Pons (tissue), 1 donor: ENCODE measurements at places on chromosomes 2 and 18.

GRCh38 chr2:12341920-12342319 is 374.8 kb upstream of the TRIB2 start:
- DNase-seq = no peak

GRCh38 chr18:72940986-72941385 is 73.2 kb upstream of the NETO1 start:
- no peak for DNase-seq

DNA sequence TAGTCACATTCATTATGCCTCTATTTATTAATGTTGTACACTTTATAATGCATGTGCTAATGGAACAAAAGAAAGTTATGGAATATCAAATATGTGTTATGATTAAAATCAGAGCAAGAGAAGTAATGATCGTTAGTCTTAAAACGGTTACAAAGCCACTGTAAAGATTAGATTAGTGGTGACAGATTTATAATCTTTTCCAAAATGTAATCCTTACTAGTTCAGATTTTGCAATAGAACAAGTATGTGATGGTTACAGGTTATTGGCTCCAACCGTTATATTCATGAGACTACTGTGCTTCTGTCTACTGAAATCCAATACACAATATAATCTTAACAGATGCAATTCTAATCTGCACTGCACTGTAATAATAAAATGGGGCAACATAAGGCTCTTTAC is 180.6 kb downstream of the ZNF521 start:
- no peak for DNase-seq

DNA sequence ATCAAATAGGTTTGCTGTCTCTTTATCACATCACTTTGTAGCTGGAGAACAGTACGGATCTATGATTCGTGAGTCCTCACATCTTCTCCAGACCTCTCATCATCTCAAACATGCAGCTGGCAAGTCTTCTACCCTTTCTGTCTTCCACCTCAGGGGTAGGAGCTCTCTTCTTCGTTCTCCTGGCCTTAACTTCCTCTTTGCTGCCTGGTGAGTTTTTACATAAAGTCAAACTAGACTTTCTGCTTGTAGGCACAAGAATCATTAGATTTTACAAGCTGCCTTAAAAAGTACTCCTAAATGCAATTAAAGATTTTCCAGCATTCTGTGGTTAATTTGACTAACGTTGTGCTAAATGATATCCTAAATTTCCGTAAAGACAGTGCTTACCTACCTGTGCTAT is 43.7 kb upstream of the TANK start:
- no peak for DNase-seq

DNA sequence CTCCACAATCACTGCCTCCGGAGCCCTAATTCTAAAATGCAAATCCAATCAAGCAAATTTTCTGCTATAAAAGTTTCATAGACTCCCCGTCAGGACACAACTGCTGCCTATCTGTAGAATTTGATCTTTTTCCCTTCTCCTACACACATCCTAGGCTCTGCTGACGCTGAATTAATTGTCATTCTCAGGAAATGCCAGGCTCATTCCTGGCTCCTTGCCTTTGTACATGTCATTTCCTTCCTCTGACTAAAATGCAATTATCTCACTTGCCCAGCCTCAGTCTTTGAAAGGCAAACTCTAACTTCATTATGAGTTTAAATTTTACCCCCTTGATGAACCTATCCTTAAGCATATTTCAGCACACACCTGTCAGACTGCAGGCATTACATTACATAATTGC is 844.9 kb upstream of the CRIM1 start:
- no peak for DNase-seq
